NCI-H510A treated with DMSO at 0.1 percent for 48 hours (cell line): ENCODE measurements at places on chromosomes 5 and 9.

GRCh38 chr9:9170439-9171134 is 1371.0 kb upstream of the DMAC1 start:
- no peak for DNase-seq

DNA sequence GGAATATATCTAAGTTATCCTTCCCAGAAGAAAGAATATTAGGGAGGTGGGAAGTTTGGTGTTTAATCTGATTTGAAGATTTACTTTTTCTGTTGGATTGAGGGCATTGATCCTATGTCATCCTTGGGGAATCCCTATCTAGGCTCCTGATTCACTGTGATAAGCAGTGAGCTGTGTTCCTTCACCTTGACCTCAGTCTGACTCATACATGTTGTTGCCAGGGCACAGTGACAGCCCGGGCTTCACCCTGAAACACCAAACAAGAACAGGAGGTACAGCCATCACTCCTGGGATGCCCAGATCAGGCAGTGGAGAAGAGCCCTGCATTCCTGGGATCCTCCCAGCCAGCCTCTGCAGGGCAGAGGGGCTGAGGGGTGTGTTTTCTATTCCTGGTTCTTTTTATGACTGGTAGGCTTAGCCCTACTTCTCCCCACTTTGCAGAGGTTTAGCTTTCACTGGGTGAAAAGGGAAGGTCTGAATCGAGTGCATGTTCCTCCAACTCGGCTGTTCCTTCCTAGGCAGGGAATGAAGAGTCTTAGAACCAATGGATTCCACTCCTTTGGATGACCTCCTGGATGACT is 3.1 kb upstream of the FAM53C start:
- no peak for DNase-seq

- no peak for DNase-seq
These were observed 182.9 kb upstream of the RFX3 start for GRCh38 chr9:3708751-3709150.

DNA sequence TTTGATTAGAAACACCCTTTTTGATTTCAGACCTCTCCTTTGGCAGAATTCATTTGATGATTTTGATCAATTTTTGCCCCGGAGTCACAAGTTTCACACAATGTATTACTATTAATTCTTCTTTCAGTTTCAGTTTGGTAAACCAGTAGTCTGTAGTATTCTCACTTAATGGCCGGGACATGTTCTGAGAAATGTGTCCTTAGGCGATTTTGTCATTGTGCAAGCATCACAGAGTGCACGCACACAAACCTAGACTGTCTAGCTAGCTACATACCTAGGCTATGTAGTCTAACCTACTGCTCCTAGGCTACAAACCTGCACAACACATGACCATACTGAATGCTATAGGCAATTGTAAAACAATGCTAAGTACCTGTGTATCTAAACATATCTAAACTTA is 662.5 kb downstream of the IRX1 start:
- no peak for DNase-seq

GRCh38 chr5:1415626-1416360 is 29.4 kb downstream of the SLC6A3 start:
- DNase-seq: no peak

GRCh38 chr5:123178683-123179082 is 89.6 kb downstream of the PRDM6 start:
- DNase-seq: no peak

DNA sequence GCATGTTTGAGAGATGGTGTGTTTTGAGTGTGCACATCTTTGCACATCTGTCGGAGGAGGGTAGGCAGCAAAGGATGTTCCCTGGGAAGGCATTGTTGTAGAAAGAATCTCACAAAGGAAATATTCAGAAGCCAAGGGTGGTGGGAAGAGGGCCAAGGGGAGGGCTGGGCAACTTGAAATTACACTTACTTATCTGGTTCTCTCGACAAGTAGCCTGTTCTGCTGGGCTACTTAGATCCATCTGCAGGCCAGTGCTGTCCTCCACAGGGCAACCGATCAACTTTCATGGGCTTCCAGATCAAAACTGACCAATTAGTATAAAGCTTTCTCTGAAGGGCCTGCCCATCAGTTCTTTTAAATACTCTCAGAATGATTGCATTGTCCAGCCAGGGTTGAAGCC is 495.2 kb downstream of the GADD45G start:
- no peak for DNase-seq

GRCh38 chr5:90386099-90386710 is 23.4 kb downstream of the CETN3 start:
- peak; percentile 12 for DNase-seq

DNA sequence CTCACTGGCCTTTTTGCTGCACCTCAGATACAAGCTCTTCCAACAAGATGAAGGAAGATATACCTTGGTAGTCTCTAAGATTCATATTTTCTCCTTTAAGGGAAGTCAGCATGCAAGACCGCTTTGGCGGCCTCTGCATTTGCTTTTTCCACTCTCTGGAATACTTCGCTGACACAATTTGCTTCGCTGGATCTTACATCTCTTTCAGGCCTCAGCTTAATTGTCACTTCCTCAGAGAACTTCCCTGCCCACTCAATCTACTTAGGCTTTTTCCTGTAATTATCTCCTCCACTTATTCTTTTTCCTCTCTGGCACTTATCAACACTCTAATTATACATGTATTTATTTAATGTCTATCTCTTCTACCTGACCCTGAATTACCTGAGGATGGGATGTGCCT is 1131.1 kb upstream of the WWC1 start:
- no peak for DNase-seq

GRCh38 chr9:94872891-94873511 is 146.5 kb downstream of the AOPEP start:
- peak; percentile 18 for DNase-seq

DNA sequence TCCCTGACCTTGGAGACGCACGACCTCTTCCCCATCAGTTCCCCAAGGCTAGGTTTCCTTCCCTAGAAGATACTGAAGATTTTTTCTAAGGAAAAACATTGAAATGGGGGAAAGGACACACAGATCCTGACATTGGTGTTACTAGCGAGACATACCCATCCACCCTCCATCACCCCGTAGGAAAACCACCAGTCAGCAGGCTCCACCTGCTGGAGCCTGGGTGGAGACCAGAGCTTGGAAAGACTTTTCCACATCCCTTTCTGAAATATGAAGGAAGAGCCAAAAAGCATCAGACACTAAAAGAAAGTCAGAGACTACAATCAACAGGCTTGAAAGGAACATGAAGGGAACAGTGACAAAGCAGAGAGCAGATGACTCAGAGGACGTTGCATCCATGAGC is 638.0 kb downstream of the IRX1 start:
- no peak for DNase-seq

DNA sequence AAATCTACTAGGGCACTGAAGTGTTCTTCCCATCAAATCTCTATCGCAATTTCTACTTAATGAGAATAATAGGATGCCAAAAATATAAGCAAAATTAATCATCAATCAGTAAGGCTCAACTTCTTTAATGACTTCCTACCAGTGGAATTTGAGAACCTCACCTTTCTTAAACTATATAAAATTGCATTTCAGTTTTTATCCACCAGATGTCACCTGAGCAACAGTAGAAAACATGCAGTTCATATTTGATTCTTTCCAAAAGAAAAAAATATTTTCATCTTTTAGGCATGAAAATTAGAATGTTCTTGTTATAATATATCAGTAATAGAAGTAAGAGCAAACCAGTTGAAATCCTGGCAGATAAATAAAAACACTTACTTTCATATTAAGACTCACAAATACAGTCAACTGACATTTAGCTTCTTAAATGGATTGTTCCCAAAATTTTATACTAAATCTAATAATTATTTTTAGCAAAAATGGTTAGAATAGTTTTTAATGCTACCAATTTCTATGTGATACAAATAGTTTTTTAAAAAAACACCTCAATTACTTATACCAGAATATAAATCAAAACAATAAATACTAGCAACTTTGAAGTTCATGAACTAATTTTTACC is 13.4 kb upstream of the CCDC112 start:
- peak; percentile 28 for DNase-seq

- no peak for DNase-seq
These were observed 147.5 kb upstream of the FBXL17 start for GRCh38 chr5:108529381-108529780.

DNA sequence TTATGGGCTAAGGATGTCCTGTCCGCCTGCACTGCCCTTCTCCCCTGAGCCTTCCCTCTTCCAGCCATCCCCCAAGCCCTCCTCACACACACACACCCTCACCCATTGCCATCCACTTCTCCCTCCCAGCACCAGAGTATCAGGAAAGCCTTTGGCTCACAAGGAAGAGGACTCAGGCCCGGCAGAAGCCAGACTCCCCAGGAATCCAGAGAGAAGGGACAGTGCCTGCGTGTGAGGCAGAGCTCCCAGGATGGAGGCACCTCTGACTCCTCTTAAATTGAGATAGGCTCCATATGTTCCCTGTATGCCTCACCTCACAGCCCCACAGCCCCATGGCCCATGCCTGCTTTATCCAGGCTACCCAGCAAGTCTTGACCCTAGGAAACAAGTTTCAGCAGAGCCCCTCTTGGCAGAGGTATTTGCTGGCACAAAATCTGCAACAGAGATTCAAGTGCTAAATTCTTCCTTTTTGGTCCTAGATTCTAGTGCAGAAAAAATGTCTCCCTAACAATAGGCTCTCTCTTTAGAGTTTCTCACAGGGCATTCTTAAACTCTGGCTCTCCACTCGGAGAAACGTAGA is 761 bp downstream of the IL17B start:
- no peak for DNase-seq

DNA sequence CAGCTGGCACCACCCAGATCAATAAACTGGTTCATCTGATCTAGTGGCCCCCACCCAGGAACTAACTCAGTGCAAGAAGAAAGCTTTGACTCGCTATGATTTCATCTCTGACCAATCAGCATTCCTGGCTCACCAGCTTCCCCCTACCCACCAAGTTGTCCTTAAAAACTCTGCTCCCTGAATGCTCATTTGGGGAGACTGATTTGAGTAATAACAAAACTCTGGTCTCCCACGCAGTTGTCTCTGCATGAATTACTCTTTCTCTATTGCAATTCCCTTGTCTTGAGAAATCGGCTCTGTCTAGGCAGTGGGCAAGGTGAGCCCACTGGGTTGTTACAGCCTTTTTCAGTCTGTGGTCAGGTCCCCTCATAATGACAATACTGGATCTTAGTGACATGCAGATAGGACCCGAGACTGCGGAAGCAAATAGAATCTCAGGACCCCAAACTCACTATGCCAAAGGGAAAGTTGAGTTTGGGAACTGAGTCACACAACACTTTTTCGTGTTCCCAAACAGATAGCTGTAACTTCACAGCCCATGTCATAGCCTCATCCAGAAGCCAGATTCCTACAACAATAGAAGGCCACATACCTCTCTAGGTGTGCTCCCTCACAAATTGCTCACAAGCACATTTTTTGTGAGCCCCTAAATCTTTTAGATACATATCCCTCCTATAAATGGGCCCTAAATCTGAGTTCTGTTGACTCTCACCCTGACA is 175.2 kb upstream of the RAI14 start:
- no peak for DNase-seq

- DNase-seq: no peak
These were observed 4.4 kb downstream of the RIMOC1 start for GRCh38 chr5:41908374-41909079.
